ENCODE measurements at places on chromosomes 4 and X.

DNA sequence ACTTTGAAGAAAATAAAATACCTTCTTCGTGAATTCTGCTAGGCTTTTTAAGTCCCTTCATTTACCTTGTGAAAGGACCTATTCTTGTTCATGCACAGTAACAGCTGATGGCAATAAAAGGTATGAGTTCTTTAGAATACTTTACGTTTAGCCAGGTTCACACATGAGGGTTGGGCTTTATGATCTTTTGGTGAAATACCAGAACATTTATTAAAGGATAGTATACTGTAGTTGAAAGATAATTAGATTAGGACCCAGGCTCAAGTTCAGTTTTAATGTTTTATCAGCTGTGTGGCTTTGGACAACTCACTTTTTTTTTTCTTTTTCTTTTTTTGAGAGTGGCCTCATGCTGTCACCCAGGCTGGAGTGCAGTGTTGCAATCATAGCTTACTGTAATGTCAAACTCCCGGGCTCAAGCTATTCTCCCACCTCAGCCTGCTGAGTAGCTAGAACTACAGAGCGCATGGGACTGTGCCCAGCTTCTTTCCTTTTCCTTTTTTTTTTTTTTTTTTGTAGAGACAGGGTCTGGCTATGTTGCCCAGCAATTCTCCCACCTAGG is 28.2 kb upstream of the NEIL3 start:
- DNase-seq: no peak

DNA sequence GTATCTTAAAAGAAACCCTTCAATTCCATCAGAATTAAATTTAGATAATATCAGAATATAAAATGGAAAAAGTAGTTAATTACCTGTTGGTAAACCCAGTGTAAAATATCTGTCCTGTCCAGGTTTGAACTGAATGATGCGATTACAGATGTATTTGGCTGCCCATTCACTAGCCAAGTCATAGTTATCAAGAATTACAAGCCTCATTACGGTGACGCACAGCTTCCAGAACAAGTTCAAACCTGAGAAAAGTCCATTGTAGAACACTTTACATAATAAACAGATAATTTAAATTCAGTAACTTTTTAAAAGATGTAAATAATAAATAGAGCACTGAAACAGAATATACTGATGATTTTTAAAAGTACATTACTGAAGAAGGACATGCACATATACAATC is 4.4 kb downstream of the GNPDA2 start:
- no peak for DNase-seq

- DNase-seq: no peak
Measured at GRCh38 chr4:23023121-23023520, 330.4 kb downstream of the GBA3 start.

GRCh38 chr4:87015416-87015815 is 80.6 kb downstream of the AFF1 start:
- no peak for DNase-seq

- no peak for DNase-seq
Measured at GRCh38 chr4:37662861-37663390, 23.2 kb downstream of the RELL1 start.

DNA sequence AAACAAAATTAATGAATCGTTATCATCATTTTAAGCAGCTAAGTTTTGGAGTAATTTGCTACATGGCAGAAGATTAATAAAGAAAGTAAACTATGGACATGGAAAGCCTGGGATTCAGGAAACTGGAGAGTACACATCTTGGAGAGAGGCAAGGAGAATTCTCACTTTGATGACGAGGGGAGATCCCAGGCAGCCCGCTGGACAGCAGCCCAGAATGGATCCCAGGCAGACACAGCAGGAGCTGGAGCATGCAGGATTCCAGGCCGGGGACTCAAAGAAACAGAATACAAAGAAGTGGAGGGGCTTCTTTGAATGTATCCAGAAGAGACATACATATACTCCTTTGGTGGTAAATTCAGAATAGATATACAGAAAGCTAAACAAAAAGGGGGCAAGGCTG is 118.0 kb upstream of the ATP6AP2 start:
- DNase-seq: no peak

DNA sequence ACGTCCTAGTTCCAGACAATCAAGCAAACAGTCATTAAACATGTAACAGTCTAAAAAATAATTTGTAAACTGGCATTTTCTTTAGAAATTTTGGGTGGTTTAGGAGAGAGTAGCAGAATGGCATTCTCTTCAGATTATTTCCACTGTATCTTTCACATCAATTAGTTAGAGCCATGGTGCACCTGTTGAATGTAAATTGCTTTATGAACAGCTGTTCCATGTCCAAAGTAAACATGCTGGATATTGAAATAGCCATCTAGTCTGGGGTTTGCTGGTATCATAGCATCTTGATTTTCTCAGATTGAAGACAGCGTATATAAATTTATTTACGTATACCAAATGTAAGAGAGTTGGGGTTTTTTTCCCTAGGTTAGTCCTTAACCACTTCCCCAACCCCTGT is 143.6 kb downstream of the RCHY1 start:
- no peak for DNase-seq
